ENCODE measurements at places on chromosomes 13 and 19. TPM values are rescaled to one million over a fixed set of nuclear protein-coding genes. Genes with fewer than 3 reads are reported as not detected.

DNA sequence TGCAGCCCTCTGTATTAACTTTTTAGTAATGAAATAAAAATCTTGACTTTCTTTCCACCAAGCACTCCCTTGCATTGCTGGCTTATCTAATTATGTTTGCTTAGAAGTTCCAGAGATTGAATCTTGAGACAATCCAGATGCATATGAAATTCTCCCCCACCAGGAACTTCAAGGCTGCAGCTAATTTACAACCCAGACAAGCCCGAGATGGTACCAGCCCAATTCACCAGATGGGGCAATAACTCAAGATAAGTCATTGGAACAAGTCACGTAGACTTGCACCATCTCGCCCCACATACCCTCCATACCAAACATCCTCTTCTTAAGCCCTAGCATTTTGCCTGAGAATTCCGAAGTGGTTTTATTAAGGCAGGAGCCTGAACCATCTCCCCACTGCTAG lies 29.0 kb downstream of the UTP14C start:
- no peak overlapping the region for H3K27ac ChIP-seq
- no peak overlapping the region for H3K4me3 ChIP-seq
- no peaks in the 10 kb centered on the region for H3K27me3 ChIP-seq
- no peaks in the 10 kb centered on the region for H3K36me3 ChIP-seq
- H3K4me1 ChIP-seq = no peaks in the 10 kb centered on the region

DNA sequence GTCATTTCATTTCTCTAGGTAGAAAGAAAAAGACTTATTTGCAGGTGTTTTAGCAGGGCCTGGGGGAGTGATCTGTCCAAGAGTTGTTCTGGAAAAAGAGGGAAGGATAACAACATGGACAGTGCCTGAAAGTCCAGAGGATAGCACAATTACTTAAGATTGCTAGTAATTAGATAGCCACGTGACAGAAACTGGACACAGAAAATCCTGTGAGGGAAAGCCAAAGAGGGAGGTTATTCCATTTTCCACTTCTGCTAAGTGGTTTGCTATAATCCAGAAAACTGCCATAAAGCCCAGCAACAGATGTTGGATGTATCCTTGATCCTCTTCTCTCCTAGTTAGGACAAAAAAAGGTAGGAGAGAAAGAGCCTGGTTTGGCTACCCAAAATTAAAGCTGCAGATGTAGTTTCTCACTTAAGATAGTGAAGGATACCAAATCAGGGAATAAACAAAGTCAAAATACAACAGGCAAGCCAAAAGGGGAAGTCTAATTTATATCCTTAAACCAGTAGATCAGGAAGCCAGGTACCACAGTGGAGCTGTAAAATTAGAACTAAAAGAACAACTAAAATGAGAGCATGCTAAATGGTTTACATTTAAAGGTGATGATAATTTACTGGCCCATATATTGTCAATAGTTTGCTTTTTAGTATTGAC lies 140.2 kb downstream of the VWA8 start:
- no peak overlapping the region for H3K27ac ChIP-seq
- no peak overlapping the region for H3K4me3 ChIP-seq
- H3K27me3 ChIP-seq = no peaks in the 10 kb centered on the region
- no peak for DNase-seq
- no peaks in the 10 kb centered on the region for H3K4me1 ChIP-seq

DNA sequence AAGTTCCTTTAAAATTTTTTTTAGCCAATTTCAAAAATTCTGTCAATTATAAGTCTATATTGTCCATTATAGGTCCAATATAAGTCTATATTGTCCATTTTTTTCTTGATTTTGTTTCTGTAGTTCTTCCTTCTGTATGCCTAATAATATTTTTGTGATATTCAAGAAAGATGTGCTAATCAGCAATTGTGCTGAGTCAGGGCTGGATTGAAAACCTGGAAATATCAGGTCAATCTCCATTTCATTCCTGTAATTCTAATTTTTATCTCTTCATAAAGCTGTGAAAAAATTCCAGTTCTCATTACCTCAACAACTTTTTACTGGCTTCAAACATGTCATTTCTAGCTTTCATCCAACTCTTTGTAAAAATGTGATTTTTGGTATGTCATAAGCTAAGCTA lies 353.7 kb downstream of the SLITRK6 start:
- H3K36me3 ChIP-seq = no peaks in the 10 kb centered on the region
- DNase-seq = no peak
- H3K27me3 ChIP-seq = no peaks in the 10 kb centered on the region
- no peak overlapping the region for H3K27ac ChIP-seq

DNA sequence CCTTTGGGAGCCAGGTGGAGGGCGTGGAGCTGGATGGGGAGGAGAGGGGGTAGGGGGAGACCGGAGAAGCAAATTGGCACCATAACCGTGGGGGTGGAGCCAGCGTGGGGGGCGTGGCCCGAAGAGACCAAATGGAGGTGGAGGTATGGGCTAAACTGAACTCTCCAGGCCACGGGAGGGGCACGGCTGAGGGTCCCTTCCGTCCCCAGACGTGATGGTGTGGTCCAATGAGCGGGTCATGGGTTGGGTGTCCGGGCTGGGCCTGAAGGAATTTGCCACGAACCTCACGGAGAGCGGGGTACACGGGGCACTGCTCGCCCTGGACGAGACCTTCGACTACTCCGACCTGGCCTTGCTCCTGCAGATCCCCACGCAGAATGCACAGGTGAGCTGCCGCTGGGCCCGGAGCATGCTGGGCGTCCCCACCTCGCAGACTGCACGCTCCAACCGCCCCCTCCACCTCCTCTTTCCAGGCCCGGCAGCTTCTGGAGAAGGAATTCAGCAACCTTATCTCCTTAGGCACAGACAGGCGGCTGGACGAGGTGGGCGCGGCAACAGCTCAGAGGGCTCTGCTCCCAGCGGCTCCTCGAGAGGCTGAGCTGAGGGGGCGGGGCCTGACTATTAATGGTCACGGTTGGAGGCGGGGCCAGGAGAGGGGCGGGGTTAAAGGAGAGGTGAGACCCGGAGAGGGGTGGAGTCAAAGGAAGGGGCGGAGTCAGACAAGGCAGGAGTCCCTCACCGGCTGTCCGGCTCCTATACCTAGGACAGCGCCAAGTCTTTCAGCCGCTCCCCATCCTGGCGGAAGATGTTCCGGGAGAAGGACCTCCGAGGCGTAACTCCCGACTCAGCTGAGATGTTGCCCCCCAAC lies 6.2 kb downstream of the HRC start:
- peak overlapping the region; percentile 31 for H3K27ac ChIP-seq
- H3K4me1 ChIP-seq = peaks cover 43% of the 10 kb centered on the region
- H3K36me3 ChIP-seq = no peaks in the 10 kb centered on the region

DNA sequence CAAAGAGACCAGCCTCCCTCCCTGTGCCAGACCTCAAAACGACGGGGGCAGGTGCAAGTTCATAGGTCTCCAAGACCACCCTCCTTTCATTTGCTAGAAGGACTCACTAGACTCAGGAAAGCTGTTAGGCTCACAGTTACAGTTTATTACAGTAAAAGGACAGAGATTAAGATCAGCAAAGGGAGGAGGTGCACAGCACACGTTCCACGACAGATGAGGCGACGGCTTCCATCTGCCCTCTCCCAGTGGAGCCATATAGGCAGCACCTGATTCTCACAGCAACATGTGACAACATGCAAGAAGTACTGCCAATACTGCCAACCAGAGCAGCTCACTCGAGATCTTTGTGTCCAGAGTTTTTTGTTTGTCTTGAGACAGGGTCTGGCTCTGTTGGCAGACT lies 9.4 kb upstream of the CEACAM19 start:
- H3K36me3 ChIP-seq = no peaks in the 10 kb centered on the region
- H3K4me3 ChIP-seq = no peak overlapping the region
- H3K27me3 ChIP-seq = no peaks in the 10 kb centered on the region
- no peak overlapping the region for H3K27ac ChIP-seq
- DNase-seq = no peak

- no peaks in the 10 kb centered on the region for H3K4me1 ChIP-seq
- no peaks in the 10 kb centered on the region for H3K27me3 ChIP-seq
- H3K27ac ChIP-seq = no peak overlapping the region
- no peak overlapping the region for H3K4me3 ChIP-seq
- H3K36me3 ChIP-seq = no peaks in the 10 kb centered on the region
Observed at GRCh38 chr13:67147342-67148133, 82.6 kb downstream of the PCDH9 start.

- H3K4me1 ChIP-seq = no peaks in the 10 kb centered on the region
- H3K36me3 ChIP-seq = no peaks in the 10 kb centered on the region
- no peak overlapping the region for H3K27ac ChIP-seq
- H3K4me3 ChIP-seq = no peak overlapping the region
Observed at GRCh38 chr19:39270036-39270871, 2.1 kb downstream of the IFNL2 start.

DNA sequence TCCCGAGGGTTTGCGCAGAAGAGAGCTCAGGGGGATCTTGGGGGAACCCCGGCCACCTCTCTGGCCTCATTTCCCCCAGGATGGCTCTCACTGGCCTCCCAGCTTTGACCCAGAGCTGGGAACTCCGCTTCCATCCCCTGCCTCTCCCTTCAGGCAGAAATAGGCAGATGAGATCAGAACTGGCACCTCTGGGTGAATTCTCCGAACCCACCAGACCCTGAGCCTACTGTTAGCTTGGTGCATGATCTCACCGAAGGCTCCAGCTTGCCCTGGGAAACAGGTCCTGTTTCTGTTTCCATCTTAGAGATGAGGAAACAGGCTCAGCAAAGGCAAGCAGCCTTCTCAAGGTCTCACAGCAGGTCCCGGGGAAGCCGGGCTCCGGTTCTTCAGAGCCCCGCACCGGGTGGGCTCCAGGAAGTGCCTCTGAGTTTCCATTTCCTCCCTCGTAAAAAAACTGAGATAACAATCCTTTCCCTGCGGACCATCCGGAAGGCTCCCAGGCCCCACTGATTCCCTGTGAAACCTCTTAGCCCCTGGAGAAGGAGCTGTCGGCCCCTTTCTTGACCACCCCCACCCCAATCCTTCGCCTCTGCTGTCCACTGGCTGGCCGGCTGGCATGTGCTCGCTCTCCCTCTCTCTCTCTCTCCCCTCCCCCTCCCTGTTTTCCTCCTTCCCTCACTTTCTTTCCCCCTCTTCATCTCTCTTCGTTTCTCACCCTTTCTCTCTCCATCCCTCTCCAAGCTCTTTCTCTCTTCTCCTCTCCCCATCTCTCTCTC lies 2.1 kb downstream of the NECTIN2 start:
- H3K27me3 ChIP-seq = no peaks in the 10 kb centered on the region
- DNase-seq = no peak
- peaks cover 24% of the 10 kb centered on the region for H3K4me1 ChIP-seq

ERICH6B gene
- total RNA-seq = not detected

KLF5 gene
- total RNA-seq = 1.5 TPM
